Naive thymus-derived CD4-positive, alpha-beta T cell (primary cell): ENCODE measurements at places on chromosomes 12 and 14. TPM values are rescaled to one million over a fixed set of nuclear protein-coding genes. Genes with fewer than 3 reads are reported as not detected.

TBX5 gene
- total RNA-seq: not detected

- DNase-seq: no peak
These were observed 36.0 kb downstream of the MAP1LC3B2 start for GRCh38 chr12:116595186-116595585.

DNA sequence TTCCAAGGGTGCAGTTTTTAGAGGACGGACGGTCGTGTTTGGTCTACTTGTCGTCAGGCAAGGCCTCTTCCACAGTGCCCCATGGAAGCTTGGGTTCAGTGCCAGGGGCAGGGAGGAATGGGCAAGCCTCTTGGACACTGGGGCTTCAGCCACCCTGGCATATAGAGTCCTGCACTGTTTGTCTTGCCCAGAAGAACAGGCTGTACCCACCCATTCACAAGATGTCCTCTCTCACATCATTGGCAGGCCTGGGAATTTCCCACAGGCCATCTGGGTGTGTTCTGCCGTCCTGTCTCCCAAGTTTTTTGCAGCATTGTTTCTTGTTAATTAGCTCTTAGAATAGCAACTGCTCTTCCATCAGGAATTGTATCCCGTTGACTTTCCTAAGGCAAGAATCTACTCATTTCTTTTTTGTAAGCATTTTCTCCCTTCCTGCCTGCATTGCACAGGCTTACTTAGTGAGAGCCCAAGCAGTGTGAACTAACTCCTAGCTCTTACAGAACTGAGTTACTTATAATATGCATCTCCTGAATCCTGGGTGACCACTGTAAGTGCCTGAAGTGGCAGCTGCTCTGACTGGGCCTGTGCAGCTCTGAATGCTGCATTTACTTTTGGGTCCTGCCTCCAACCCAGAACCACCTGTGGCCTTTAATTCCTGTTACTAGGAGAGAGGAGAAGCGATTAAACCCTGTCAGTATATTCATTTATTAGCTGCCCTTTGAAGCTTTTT lies 149.4 kb upstream of the HIF1A start:
- no peak for DNase-seq

MON2 gene
- 96.3 TPM for total RNA-seq

ZDHHC22 gene
- total RNA-seq: not detected

MYF5 gene
- total RNA-seq: not detected

DNA sequence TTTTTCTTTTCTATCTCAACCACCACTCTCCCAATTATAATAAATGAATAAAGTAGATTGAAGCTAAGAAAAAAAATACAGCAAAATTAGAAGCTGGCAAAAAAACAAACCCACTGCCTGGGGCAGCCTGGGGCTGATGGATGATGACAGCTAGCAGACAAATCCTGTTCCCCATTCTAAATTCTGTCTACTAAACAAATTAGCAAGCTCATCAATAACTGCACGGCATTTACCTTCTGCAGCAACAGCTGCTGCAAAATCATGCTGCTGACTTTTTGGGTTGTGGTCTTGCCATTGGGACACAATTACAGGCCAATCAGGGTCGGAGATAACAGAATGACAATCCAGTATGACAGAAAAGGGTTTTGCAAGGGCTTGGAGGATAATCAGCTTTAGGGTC lies 443.6 kb upstream of the SOX5 start:
- DNase-seq: no peak

KRT80 gene
- not detected in 2 replicates for total RNA-seq

- no peak for DNase-seq
These were observed 37.7 kb downstream of the LRRC74A start for GRCh38 chr14:76863724-76864407.

DLGAP5 gene
- total RNA-seq: not detected

PLEKHG7 gene
- total RNA-seq: 0.56 TPM

GRCh38 chr12:110657747-110658146 lies 31.2 kb downstream of the HVCN1 start:
- no peak for DNase-seq

MYRFL gene
- 0.24 TPM for total RNA-seq

- DNase-seq: no peak
These were observed 8.3 kb downstream of the BMP4 start for GRCh38 chr14:53948205-53948884.

DNA sequence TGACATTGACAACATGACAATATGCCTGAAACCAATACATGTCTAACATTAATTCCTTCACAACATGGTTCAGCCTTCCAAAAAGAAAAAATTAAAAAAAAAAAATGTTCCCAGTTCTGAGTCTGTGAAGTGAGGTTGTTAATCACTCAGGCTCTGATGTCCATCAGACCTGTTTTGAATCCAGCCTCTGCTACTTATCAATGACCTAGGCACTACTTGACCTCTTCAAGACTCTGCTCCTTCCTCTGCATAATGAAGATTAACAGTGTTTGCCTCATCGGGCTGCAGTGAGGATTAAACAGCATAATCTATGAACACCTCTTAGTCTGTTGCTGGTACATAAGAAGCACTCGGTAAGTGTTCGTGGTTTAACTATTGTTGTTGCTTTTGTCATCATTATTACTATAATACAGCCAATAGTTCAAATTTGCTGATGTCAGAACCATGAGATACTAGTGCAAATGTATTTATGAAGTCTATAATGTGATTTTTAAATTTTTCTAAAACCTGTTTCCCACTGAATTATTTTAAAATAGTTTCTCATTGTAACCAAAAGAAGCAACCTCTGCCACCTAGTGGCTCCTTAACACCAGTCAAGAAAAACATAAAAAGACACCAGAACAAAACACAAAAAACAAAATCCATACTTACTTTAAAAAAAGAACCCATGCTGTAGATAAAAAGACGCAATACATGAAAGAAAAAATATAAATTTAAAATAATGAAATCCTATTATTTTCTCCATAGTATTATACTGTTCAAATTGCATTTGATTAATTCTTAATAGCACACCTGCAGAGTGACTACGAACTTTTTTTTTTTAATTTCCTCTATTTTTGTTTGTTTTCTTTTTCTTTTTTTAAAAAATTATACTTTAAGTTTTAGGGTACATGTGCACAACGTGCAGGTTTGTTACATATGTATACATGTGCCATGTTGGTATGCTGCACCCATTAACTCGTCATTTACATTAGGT lies 20.3 kb upstream of the TMX1 start:
- DNase-seq: no peak

DNA sequence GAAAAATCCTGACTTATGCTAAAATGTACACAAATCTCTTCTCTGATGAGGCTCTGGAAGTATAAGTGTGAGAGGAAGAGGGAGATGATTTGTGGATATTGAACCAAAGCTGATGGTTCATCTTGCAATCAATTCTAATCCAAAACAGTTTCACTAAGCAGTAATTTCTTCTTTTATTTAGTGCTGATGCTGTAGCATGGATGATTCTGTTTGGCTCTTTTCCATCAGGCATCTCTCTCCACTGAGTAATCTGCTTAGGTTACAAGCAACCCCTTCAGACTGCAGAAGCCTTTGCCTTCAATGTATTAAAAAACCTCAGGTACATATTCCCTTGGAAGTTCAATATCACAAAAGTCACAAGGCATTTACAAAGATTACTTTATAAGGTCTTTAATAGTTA lies 159.1 kb upstream of the CCDC198 start:
- DNase-seq: no peak

GLS2 gene
- 3.0 TPM for total RNA-seq
